Activated CD4-positive, alpha-beta memory T cell treated with anti-CD3 and anti-CD28 coated beads for 36 hours (primary cell): ENCODE measurements at places on chromosomes 6 and 20.

DNA sequence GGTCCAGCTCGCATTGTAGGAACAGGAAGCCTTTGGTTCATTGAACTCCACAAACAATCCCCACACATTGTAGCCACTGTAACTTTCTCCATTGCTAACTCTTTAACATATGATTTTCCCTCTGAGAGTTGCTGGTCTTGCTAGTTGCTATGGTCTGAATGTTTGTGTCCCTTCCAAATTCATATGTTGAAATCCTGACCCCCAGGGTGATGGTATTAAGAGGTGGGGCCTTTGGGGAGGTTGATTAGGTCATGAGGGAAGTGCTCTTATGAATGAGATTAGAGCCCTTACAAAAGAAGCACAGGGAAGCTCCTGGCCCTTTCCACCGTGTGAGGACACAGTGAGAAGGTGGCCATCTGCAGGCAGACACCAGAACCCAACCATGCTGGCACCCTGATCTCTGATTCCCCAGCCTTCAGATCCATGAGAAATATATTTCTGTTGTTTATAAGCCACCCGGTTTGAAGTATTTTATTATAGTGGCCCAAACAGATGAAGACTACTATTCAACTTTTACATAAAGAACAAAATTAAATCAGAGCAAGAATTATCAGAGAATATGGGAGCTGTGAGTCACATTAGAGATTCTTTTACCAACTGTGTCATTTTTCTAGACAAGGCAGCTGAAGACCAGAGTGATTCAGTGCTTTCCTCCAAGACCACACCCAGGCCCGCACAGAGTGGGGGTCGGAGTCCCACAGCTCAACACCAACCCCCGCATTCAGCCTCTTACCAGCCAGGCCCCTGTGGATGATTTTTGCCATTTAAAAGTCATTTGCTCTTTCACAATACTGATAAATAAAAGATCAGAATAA, 143.0 kb downstream of the SAMD5 start:
- no peak for DNase-seq

DNA sequence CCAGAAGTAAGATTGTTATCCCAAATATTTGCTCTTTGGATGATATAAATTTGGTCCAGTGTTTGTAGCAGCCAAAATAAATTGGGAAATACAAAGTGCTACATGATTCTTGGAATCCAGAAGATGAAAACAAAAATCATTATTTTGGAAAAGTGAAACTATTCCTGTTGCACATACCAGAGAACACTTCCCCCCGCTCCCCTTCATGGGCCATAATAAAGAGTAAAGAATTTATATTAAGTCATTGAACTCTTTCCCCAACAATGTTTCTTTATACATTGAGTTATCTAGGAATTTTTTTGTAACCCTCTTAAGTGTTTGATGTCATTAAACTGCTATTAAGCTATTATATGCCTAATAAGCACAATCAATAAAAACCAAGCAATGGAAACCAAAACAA, 490.4 kb upstream of the HS3ST5 start:
- no peak for DNase-seq

DNA sequence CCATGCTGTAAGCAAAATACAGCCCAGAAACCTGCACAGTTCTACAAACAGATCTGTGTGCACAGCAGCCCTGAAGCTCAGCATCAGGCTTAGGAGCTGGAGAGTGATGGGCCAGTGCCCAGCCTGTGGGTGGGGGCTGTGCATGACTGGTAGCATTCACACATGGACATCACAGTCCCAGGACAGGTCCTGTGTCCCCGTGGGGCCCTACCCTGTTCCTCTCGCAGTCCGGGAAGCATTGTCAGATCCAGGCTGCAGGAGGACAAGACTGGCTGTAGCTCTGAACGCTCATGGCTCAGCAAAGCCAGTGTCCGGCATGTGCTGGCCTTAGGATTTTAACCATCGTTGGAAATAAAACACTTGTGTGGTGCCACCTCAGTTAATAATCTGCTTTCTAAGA, 234.1 kb downstream of the CDH4 start:
- no peak for DNase-seq

- no peak for DNase-seq
Measured at GRCh38 chr6:20302702-20303251, 90.5 kb upstream of the MBOAT1 start.

- no peak for DNase-seq
Measured at GRCh38 chr6:166830891-166831363, 125.4 kb downstream of the RNASET2 start.

DNA sequence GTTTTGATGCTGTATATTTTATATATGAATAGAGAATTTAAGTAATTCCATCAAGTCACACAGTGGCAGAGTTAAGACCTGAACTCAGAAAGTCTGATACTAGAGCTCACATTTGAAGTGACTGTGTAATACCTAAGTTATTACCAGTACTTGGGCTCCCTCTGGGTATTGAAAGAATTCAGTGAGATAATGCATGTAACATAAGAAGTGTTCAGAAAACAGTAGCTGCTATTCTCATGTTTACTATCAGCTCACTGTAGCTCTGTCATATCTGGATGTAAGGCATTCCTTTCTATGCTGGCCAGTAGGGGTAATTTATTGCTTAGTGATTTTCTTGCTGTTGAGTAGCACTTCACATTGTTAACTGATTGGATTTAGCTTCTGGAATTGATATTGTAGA, 44.6 kb downstream of the NKX2-4 start:
- no peak for DNase-seq
